ENCODE measurements at places on chromosomes 11 and 22. TPM values are rescaled to one million over a fixed set of nuclear protein-coding genes. Genes with fewer than 3 reads are reported as not detected.

Gene SAA1
- total RNA-seq: not detected

Gene SYT7
- total RNA-seq: 1.3 TPM

Gene GAL
- total RNA-seq: 2.8 TPM

Gene TMEM191B
- 0.76 TPM for total RNA-seq

Gene CECR2
- total RNA-seq: 1.2 TPM

Gene NRXN2
- total RNA-seq: not detected

Gene C22orf23
- 0.41 TPM for total RNA-seq

Gene CCDC116
- 0.35 TPM for total RNA-seq

Gene NAALADL1
- total RNA-seq: 2.8 TPM
